ENCODE measurements at places on chromosomes 7 and 10.

GRCh38 chr7:77684030-77684429, 12.2 kb upstream of the RSBN1L start:
- DNase-seq, result no peak

- no peak for DNase-seq
Observed at GRCh38 chr10:129764011-129764900, 199.8 kb downstream of the EBF3 start.

DNA sequence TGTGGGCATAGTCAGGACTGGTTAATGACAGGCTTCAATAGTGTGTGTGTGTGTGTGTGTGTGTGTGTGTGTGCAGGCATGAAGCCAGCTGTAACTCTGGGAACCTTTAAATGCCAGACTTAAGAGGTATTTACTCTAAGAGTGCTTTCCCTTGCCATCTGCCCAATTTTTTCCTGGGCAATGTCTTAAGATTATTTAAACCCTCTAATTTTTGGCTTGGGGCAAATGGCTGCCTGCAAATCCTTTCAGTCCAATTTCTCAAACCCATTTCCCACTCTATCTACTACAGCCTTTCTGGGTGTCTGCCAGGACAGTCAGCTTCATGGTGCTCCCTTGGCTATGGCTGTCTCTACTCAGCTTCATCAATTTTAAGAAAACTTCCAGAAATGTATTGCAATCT, 62.6 kb upstream of the C1GALT1 start:
- no peak for DNase-seq

DNA sequence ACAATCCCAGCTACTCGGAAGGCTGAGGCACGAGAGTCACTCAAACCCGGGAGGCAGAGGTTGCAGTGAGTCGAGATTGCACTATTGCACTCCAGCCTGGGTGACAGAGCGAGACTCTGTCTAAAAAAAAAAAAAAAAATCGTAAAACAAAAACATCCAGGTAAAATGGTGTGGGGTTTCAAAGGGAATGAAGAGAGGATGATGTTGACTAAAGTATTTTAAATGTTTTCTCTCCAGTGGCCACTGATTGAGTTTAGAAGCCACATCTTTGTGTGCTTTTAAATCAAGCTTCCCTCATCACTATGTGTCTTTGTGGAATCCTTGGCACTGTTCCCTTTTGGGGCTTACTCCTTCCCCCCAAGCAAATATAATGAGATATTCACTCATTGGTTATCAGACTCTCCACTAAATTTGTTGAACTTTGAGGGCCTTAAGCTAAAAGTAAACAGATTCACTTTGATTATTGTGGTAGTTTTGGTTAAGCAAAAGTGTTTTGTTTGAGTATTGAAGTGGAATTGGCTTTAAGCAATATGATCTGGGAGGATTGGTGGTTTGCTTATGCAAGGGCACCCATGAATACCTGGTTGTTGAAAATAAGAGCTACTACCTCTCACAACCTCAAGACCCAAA, 162.9 kb downstream of the CDK14 start:
- DNase-seq, result no peak

DNA sequence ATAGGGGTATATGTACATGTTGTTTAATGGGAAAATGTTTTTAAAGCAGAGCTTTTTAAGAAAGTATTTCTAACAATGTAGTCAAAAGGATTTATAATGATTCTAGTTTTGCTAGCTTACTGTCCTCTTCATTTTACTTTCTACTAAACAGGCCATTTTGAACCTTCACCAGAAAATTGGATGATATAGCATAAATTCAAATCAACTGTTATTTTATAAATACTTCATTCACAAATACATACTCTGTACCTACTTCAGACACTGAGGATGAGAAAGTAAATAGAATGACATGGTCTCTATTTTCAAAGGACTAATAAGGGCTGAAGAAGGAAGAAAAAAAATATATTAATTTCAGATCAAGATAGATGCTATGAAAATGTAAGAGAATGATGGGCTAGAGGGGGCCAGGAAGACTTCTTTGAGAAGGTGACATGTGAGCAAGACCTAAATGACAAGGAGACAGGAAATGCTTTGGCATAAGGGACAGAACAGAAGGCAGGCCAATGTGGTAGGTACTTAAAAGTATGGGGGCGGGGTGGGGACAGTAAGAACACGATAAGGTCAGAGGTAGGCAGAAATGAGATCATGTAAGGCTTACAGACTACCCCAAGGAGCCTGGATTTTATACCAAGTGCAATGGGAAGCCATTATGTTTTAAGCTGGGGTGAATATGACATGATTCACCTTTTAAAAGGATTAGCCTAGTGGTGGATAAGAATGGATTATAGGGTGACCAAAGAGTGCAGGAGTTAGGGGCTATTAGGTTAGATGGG, 5.2 kb downstream of the NAMPT start:
- no peak for DNase-seq

DNA sequence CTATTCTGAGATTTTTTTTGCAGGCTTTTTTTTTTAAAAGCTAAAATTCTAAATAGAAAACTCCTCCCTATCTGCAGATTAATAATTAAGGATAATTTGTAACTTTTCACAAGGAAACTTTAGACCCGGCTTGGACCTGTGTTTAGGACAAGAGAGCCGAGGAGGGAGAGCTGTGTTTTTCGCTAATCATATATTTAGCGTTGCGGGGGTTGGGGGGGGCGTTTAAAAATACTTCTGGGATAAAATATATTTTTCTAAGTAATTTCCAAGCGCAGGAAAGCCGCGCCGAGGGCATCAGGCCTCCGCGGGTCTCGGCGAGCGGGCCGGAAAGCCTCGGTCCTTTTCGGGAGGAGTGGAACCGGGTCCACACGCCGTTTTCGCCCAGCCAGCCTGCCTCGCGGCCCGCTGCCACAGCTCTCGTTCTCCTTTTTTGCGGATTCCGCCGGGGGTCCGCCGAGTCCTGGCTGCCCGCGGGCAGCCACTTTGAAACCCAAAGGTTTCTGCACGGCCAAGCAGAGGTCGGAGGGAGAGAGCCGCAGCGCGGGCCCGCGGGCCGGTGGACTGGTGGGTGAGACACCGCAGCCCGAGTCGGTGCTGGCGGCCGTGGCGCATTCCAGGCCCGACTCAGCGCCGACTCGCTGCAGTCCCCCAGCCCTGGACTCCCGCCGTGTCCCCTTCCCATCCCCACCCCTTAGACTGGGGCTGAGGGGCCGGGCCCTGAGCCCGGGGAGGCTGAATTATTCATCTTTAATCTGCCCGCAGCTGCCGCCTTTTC, 2.3 kb downstream of the PAX2 start:
- DNase-seq, result no peak

DNA sequence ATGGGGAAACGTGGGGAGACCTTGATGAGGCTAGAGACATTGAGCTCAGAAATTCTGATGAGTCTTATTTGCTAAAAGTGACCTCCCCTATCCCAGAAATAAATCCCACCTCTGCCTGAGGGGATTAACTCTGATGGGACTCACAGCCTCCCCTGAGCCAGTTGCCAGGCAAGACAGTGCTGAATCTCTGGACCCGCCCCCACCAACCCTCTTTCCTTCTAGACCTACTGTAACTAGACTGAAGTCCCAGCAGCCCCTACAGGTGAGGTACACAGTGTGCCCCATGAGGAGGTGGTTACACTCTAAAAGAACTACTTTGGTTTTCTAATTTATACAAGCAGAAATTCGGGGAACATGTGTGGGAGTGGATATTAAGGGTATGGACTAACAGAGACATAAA, 42.9 kb downstream of the PTPRE start:
- DNase-seq, result no peak

DNA sequence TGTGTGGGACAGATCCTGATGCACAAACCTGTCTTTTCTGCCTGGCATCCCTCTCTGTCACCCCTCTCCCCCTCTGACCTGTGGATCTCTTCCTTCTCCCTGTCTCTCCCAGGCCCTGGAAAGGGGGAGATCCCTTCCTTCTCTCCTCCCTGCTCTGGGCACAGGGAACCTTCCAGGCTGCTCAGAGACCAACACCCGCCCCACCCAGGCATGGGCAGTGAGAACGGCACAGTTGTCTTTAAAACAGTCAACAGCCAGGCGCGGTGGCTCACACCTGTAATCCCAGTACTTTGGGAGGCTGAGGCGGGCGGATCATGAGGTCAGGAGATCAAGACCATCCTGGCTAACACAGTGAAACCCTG, 34.7 kb downstream of the KCNH2 start:
- no peak for DNase-seq

DNA sequence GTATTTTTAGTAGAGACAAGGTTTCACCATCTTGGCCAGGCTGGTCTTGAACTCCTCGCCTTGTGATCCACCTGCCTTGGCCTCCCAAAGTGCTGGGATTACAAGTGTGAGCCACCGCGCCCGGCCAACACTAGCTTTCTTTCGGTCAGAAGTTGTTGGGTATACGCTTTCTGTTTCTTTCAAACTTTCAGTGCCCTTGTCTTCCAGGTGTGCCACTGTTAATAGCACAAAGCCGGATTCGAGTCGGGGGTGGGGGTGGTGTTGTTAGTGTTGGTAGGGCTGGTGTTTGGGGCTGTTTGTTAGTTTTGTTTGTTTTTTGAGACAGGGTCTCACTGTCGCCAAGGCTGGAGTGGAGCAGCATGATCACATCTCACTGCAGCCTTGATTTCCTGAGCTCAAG, 33.8 kb upstream of the NANOS1 start:
- DNase-seq, result no peak

DNA sequence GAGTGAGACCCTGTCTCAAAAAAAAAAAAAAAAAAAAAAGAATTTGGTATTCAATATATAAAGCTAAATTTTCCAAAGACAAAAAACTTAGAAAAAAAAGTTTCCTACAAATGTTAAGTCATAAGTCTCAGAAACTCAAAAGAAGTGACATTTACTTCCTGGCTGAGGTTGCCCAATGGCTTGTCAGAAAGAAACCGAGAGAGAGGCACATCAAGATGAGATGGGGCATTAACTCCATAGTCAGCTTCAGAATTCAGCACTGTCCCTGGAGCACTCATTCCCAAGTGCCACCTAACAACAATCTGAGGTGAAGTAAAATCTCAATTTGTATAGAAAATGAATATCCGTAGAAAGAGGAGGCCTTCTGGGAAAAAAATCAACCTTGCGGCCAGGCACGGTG, 6.8 kb upstream of the SPOCK2 start:
- no peak for DNase-seq

- DNase-seq, result no peak
Observed at GRCh38 chr10:58555930-58556311, 43.2 kb downstream of the BICC1 start.

GRCh38 chr7:71208881-71209280, 76.9 kb downstream of the GALNT17 start:
- DNase-seq, result no peak

- no peak for DNase-seq
Observed at GRCh38 chr7:139153832-139154231, 44.3 kb upstream of the ZC3HAV1 start.

DNA sequence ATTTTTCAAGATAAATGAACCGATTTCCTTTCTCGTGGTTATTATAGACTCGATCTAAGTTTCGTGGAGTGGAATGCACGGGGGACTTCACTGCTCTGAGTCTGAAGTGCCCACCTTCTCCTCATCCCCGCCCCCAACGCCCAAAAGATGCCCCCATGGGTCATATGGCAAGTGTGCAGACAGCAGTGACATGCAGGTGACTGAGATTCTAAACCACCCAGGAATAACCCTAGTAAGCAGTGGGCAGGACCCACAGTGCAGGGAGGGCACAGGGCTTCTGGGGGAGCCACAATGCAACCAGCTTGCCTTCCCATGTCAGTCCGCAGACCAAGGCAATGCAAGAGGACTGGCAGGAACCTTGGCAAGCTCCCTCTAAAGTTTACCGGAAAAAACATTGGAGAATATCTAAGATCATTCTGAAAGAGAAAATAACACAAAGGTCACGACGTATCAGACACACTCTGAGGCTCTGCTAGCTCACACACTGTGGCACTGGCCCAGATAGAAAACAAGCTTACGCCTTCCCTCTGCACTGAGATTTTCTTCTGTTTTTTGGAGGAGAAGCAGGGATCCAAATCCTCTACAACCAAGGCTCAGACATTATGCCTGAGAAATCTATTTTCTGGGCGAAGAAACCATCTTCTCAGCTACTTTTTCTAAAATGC, 239.6 kb downstream of the MAD1L1 start:
- no peak for DNase-seq

DNA sequence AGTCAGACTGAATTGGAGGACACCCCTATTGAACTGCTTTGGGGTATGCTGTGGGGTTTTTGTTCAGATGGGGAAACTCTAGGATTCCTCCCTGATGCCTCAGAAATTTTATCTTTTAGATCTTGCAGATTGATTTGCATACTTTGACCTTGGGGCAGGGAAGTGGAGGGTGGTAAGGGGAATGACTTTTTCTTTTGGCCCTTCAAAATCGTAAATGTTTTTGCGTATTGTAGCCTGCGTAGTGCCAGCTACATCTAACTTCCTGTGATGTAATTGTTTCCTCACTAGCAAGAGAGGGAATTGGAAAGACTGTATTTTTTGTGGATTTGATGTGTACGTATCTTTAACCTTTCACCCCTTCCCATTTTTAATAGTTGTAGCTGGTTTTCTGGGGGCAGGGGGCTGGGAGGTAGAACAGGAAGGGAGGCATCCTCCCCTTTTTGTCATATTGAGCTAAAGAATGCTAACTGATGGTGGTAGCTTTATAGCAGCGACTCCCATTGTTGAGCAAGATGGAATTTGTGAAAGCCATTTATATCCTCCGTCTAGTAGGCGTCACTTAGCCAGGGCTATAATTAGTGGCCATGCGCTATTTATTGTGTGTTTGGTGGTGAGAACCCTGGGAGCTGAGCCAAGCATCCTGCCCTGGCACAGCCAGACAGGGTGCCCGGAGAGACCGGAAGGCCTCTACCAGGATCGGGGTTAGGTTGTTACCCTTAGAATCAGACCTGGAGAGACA, 11.3 kb downstream of the DUSP5 start:
- DNase-seq, result no peak

GRCh38 chr7:116339564-116339963, 129.2 kb downstream of the TES start:
- DNase-seq, result no peak

- no peak for DNase-seq
Observed at GRCh38 chr7:137127806-137128205, 215.7 kb downstream of the PTN start.

DNA sequence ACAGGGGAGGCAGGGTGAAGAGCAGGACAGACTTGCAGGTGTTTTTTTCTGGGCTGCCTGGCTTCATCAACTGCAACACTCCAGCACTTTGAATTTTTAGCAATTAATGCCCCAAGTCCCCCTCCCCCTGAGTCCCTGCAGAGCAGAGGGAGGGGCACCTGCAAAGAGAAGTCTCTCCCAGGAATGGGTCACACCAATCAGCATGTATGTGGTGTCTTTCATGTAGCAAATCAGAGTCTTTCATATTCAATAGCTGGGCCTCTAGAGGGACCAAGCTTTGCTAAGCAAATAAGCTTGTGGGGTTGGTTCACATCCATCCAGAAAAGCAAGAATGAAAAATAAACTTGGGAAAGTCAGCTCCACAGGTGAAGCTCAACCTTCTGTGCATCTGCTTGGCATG, 90.7 kb downstream of the PARP12 start:
- DNase-seq, result no peak
